ENCODE measurements at places on chromosomes 6 and 20.

DNA sequence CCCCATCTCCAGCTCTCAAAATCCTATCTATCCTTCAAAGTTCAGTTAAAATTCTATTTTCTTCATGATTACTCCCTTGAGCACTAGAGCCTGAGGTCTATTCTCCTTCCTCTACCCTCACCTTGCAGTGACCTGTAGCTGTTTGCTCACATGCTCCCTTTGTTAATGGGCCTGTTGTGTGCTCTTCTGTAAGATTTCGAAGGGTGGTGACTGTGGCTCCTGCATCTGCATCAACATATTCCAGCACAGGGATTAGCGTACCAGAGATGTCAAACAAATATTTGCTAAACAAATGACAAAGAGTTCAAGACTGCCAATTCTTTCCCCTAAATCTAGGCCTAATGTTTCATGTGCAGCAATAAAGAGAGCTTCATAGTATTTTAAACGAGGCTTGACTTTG lies 69.5 kb downstream of the ELOVL5 start:
- DNase-seq = no peak

GRCh38 chr20:57696401-57696961 lies 13.3 kb downstream of the PMEPA1 start:
- DNase-seq = no peak

DNA sequence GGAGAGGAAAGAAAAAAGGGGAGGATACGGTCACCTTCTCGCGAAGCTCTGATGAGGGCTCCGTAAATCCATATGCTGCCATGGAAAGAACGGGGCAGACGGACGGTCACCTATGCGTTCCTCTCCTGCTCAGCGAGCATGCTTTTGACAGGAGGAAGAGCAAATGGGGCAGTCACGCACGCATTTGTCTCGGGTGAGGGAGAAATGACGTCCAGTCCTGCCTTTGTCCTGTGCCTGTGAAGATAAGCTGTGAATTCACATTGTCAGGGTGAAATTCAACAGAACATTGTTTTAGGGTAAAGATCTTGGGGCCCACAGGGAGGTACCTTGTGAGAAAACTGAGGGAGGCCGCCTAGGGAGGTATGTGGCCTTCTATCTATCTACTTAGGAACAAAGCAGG lies 83.8 kb downstream of the IRF4 start:
- DNase-seq = no peak

DNA sequence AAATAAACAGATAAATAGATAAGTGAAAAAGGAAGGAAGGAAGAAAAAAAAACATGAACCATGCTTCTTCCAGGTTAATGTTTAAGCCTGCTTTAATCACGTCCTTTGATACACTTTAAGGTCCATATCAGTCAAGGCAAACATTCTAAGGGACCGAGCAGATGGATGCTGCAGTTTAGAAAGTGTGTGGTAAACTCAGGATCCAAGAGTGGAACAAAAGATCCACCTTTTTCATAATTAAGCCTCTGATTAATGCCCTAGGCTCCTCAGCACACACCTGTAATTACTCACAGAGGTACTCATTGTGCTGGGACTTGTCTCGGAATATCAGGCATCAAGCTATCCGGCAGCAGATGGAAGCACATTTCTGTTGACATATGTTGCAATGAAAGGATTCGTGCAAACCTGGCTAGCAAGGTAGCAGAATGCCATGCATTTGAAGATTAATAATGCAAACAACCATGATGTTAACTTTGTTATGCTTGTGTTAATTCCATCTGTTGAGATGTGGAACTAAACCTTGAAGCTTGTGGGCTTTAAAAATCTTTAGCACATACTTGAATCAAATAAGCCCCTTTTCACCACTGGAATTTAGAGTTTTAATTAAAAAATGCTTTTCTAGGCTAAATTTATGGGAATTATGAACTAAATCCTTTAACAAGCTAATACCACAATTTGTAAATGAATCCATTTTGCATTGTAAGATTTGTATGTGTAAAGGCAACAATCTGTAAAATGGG lies 163.7 kb downstream of the RALGAPA2 start:
- no peak for DNase-seq

DNA sequence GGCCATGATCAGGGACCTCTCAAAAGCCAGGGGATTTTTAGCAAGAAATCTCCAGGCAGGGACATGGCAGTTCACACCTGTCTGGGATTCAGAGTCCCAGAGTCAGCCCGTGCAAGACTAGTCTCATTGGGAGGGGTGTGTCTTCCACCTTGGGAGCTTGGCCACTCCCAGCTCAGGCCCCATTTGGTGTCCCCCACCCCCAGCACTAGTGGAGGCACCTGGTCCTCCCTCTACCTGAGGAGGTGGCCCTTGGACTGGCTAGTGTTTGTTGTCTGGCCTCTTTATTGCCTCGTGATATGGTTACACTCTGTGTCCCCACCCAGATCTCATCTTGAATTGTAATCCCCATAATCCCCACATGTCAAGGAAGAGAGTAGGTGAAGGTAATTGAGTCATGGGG lies 140.8 kb upstream of the PHACTR3 start:
- no peak for DNase-seq

DNA sequence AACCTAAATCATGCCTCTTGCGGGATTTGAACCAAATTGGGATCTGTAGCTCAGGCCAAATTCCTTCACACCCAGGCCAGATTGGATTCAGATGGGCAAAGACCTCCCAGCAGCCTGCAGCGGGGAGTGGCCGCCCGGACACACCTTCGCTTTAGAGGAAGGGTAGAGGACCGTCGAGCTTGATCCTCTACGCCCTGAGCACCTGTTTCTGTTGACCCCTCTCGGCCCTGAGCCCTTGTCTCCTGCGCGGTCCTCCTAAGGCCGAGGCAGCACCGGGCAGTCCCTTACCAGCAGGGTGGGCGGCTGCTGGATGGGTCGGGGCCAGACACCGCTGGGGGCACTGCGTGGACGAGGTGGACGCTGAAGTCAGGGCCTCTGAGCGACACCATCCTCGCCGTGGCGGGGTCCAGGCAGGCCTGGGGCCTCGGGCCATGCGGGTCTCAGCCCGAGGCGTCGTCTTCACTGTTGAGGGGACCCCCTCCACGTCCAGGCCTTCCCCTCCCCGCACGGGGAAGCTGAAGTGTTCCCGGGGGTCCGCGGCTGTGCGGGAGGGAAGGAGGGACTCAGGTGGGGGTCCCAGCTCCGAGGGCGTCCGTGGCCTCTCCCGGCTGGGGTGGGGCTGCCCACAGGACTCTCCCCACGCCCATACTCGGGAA lies 114.8 kb downstream of the SMOC2 start:
- no peak for DNase-seq

- no peak for DNase-seq
Observed at GRCh38 chr6:160360955-160361354, 12.8 kb downstream of the SLC22A3 start.

DNA sequence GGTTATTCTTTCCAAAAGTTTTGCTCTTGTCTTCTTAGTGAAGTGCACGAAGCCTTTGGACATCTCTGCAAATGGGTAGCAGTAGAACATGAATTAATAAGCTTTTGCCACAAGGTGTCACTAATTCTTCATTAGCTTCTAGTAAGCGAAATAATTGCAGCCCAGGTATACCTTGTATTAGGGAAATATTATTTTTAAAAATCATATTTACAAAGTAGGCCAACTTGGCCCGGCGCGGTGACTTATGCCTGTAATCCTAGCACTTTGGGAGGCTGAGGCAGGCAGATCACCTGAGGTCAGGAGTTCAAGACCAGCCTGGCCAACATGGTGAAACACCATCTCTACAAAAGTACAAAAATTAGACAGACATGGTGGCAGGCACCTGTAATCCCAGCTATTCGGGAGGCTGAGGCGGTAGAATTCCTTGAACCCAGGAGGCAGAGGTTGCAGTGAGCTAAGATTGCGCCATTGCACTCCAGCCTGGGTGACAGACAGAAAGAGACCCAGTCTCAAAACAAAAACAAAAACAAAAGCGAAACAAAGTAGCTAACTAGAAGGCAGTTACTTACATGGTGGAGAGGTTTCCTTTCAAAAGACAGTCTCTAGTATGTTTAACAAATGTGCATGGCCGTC lies 8.8 kb upstream of the RSPH3 start:
- DNase-seq = no peak

DNA sequence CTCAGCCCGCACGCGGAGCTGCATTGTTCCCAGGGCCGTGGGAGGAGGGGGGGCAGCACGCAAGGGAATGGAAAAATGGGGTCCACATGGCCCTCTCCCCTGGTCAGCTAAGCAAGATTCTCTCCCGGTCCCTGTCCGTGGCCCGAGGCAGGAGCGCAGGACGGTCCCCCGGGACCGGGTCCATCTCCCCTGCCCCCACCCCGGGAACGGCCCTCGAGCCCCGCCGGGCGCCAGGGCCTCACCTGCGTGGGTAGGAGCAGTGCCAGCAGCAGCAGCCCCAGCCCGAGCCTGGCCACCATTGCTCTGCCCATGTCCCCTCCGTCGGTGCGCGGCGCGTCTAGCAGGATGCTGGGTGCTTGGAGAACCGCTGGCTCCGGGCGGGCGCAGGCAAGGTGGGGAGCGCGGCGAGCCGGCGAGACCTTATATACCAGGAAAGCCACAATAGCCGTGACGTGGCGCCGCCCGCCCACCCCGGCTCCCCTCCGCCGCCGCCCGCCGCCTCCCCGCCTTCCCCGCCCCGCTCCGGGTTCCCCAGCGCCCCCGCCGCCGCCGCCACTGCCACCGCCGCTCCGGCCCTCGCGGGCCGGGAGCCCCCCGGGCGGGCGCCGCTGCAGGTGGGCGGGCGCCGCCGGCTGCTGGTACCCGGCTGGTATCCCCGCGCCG lies at the start of gene CD24:
Gene CD24 (minus strand): TSS at position 394 of the 663 bp plus-strand sequence. CDS start 83 bp downstream, at position 311.
- DNase-seq = no peak

DNA sequence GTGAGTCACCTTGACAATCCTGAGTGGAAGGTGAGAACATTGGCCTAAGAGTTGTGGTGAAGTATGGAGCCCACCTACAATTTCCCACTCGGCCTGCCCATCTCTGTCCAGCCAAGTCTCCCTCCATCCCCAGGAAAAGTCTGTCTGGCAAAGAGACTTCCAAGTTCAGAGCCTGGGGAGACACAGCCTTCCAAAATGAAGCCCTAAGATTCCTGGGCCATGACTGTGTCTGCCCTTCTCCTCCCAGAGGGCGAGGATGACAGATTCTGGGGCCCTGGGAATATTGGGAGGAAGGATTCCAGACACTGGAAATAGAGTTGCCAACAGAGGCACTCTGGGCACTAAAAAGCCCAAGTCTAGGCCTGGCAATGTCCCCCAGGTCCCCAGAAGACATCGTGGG lies 176.8 kb downstream of the NFATC2 start:
- no peak for DNase-seq

DNA sequence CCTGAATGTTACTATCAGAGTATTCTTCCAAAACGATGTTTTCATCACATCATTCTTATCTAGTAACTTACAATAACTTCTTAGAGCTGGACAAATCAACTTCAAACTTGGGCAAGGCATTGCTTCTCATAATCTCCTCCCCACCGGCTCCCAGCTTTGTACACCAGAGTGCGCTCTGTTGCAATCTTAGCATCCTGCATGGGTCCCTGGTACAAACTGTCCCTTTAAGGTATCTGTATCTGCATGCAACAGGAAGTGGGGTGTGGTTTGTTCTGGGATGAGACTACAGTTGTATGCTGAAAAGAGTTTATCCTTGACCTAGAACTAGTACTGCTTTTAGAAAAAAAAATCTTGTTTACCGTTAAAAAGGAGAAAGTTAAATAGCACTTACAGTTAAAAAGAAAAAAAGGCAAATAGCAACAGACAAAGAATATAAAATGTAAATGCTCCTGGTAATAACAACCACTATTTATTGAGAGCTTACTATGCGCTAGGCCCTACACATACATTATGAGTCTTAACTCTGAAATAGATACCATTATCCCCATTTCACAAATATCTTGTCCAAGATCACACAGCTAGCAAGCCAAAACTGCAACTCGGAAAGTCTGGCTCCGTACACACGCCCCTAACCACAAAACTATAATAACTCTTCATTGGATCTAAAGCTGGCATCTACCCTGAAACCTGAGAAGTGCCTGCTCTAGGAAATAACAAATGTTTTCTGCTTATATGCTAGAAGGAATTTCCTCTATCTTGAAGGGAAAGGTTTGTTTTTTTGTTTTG lies 9.8 kb upstream of the HECA start:
- DNase-seq = peak; percentile 77

GRCh38 chr6:17712576-17712975 lies 5.9 kb upstream of the NUP153 start:
- no peak for DNase-seq

GRCh38 chr6:5582762-5583161 lies 321.4 kb downstream of the FARS2 start:
- no peak for DNase-seq

- no peak for DNase-seq
Observed at GRCh38 chr6:137849181-137849980, 17.7 kb upstream of the TNFAIP3 start.

GRCh38 chr20:61845233-61845671 lies 220.4 kb downstream of the TAF4 start:
- no peak for DNase-seq

Measured in activated T-cell treated with anti-CD3 and anti-CD28 coated beads for 24 hours (primary cell).